ENCODE measurements at places on chromosomes 11 and 22.

DNA sequence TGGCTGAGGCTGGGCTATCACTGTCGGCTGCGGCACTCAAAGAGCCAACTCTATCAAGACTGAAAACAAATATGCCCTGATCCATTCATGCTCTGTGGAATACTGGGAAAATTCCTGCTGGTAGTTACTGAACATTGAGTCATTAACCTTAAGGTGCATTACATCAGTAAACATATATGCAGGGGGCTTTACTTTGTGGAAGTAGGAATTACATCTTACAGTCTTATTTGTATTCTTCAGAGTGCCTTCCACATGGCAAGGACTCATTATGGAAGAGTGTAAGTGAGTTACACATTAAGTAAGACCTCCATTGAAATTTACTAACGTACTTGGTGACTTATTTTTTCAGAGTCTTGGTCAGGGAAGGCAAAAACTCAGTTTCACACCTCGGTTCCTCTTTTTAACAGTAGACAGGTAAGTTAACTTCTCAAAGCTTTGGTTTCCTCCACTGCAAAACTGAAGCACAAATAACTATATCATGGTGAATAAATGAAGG lies 4.5 kb downstream of the OR5B21 start:
- DNase-seq, result no peak

DNA sequence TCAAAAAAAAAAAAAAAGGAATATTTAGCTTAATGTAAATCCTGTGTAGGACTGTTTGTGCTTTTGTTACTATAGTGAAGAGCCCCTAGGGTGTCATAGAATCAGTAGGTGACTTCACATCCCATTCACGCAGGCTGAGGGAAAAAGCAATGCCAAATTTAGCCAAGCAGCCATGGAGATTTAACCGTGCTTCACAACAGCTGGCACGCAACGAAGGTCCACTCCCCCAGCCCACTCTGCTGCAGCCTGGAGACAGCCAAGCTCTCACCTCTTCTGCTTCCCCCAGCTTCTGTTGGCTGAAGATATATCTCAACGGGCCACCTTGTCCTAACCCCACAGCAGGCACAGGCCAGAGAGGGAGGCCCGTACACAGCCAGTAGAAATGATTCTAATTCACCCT lies 78.8 kb upstream of the BID start:
- DNase-seq, result no peak

- DNase-seq, result no peak
Measured at GRCh38 chr22:35541254-35541748, 670 bp downstream of the RASD2 start.

DNA sequence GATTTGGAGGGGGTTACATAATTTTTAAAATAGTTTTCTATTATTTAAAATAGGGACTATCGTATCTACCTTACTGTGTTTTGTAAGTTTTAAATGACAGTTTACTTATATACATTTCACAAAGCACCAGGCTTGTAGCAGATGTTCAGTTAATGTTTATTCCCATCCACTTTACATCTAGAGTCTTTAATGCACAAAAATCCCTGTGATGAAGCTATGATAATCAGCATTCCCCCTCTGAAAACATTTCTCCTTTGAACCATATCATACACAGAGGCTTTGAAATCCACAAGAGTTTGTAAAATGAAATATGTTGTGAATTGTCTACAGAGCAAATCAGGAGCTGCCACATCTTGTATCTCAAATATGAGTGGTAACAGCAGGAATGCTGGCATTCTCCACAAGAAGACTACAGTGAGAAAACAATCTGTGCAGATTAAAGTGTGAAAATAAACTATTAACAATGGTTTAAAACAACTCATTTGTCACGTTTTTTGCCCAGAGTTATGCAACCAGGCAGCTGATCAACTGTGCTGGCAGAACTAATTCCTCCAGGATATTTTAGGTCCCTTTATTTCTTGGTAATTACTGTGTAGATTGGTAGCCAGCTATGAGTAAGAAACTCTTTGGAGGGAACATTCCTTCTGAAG lies 699.1 kb upstream of the ARHGAP42 start:
- no peak for DNase-seq

DNA sequence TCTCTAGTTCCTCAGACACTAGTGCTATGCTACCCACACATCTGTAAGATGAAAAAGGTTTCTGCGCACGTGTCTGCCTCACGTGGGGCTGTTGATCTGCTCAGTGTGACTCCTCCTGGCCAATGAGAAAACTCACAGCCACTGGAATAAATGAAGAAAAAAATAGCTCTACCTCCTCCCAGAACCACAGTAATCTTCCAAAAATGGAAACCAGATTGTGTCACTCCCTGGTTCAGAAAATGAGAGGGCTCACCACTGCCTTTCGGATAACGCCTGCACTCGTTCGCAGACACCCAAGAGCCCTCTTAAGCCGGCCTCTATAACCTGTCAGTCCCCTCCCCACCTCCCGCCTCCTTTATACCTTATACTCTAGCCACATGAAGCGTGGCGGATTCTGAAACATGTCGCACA lies 5.1 kb downstream of the APBB1 start:
- DNase-seq, result no peak

- no peak for DNase-seq
Measured at GRCh38 chr22:22881116-22882000, 6.3 kb upstream of the IGLL5 start.

DNA sequence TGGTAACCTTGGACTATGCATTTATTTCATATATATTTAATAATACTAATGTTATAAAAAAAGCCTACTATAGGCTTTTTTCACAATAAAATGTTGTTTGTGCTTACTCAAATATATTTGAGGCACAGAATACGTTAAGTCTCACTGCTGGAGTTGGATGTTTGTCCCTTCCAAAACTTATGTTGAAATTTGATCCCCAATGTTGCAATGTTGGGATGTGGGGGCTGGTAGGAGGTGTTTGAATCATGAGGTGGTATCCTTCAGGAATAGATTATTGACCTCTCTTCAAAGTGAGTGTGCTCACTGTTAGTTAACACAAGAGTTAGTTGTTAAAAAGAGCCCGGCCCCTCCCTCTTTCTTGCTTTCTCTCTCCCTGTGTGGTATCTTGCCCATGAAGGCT lies 1295.9 kb downstream of the JRKL start:
- DNase-seq, result no peak

GRCh38 chr11:91147885-91148284 lies 925.0 kb upstream of the CHORDC1 start:
- DNase-seq, result no peak

- DNase-seq, result no peak
Measured at GRCh38 chr11:27084518-27084917, 43.9 kb downstream of the BBOX1 start.

- DNase-seq, result no peak
Measured at GRCh38 chr11:77784572-77784971, 36.0 kb downstream of the RSF1 start.

GRCh38 chr22:43342347-43343261 lies 568 bp downstream of the SCUBE1 start:
- DNase-seq, result no peak

DNA sequence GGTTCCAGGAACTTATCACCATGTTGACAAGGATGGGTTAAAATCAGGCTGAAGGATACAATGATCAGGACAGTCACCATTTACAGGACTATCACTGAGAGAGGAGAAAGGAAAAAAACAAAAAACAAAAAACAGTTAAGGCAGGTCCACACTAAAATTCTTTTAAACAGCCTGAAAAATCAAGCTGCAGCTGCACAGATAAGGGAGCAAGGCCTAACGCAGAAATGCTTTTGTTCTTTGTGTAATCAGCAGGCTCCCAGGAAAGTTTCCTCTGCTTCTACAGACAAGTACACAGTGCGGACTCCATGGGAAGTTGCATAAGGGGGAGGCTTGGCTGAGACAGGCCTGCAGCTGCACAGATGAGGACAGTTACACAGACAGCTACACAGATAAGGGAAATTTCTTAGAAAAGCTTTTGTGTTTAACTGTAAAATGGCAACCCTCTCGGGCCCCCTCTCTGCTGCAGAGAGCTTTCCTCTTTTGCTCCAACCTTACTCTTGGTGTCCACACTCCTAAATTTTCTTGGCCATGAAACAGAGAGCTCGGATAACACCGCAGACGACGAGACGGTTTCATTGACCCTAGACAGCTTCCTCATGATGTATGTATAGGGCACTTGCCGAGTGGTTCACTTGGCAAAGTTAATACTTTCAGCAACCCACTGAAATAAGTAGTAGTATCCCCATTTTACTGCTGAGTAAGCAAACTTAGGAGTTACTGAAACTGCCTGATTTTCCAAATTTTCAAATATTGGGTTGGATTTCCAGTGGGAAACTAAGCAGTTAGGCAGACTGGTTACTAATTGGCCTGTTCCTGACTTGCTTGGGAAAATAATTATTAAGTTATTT lies 45.5 kb downstream of the PIWIL3 start:
- DNase-seq, result no peak

DNA sequence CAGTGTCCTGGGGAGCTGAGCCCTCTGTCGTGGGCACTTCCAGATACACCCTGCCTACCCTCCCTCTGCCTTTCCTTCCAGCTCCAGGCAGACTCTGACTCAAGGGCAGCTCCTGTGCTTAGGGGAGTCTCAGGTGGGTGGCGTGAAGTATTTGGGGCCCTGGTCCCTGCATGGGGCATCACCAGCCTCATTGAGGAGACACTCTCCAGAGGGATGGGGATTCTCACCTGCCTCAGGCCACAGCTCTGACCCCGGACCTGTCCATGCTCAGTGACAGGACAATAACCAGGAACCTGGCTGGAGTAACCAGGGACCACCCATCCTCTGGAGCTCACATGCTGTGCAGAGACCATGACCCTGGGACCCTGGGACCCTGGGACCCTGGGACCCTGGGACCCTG lies 41.2 kb downstream of the GGTLC2 start:
- DNase-seq, result no peak

DNA sequence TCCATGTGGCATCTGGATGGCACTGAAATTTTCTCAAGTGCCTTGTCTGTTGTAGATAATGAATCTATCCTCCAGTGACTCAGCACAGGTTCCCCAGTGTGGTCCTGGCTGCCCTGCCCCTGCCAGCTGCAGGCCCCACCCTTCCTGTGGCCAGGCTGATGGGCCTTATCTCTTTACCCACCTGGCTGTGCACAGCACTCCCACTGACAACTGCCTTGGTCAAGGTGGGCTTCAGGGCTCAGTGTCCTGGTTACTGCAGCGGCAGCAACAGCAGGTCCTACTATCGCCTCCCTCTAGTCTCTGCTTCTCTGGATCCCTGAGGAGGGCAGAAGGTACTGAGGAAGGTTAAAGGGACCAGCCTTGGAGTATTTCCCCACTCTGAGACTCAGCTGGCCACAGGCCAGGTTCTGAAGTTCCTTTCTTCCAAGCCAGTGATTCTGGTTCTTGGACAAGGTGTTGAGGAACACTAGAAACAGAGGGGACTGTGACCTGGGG lies 3.1 kb downstream of the HMBS start:
- no peak for DNase-seq

- DNase-seq, result no peak
Measured at GRCh38 chr11:44943696-44944095, 7.0 kb downstream of the TP53I11 start.

DNA sequence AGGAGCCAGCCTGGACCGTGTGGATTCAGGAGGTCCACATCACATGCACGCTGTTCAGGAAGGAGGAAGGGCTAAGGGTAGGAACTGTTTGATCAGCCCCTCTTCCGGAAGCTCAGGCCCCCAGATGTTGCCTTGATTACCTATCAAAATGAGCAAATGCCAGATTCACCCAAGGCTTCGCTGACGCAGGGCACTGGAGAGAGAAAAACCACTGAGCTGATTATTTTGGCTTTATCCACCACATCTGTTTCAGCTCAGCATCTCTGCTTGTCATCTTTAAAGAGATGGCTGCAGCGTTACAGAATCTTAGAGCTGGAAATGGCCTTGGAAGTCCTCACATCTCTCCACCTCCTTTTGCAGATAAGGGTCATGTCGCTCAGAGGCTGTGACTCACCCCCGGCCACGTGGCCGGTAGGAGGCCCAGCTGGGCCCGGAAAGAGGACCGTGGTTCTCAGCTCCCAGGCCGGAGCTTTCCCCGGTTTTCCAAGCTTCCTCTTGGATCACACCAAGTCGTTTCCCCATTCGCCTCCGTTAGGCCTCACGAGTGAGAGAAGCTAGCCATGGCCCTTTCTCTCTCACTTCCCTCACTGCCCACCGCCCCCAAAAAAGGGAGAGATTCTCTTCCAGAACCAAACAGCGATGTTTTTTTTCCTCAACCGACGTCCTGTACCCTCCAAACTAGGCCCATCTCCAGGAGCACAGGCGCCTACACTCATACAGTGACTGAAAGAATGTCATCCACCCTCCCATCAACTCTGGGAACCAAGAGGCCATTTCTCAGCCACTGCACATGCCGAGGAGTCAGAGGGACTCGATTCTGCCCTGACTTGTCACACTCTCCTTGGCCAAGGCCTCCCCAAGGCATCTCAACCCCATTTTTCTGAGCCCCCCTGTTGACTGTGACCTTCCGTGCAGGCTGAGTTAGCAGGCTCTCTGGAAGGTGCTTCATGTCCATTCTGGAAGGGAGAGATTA lies 37.6 kb downstream of the LIF start:
- DNase-seq, result no peak

GRCh38 chr11:66857234-66857926 lies 516 bp downstream of the LRFN4 start:
- DNase-seq, result no peak

GRCh38 chr11:104164028-104164520 lies at the start of gene PDGFD:
TSS of gene PDGFD (minus strand) at chr11:104164147.
- DNase-seq, result peak; percentile 11

DNA sequence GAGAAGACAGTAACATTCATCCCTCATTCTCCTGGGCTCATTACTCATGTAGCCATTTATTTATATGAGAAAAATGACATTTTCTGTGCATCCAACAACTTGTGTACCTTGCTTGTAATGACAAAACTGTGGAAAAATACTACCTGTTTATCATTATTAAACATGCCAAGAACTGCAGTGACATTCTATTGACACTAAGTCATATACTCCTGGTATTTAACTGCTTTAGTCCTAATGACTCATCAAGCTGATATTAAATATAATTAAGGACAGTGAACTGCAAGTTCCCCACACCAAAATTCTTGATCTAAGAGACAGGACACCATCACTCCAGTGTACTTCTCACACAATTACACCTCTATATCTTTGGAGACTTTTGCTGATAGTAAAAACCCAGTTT lies 1328.7 kb upstream of the RAG2 start:
- no peak for DNase-seq

GRCh38 chr11:30730011-30730410 lies 143.9 kb upstream of the MPPED2 start:
- no peak for DNase-seq

- DNase-seq, result no peak
Measured at GRCh38 chr22:45834241-45834640, 142.7 kb downstream of the WNT7B start.
